ENCODE measurements at places on chromosomes 5 and 9.

DNA sequence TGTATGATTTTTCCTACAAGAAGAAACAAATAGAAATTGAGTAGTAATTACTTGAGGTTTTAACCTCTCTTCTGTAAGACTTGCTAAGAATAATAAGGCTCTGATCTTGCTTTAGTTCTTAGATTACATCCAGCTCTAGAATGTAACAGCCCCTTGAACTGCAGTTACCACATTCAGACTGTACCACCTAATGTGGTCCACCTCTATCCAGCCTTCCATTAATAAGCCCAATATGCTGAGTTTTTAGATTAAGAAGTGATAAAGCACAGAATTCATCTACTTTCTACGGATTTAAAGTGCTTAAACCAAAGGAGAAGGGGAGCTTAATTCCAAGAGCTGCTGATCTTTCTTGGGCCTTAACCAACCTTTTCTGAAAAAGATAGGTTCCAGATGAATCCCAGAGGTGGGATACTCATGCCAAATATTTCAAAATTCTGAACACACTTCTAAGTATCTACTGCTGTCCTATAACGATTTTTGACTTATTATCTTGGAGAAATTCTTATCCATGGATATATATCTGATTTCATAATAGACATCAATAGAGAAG is 131.5 kb downstream of the ZNF608 start:
- no peak for DNase-seq

GRCh38 chr5:173972607-173972924 is 16.4 kb upstream of the C5orf47 start:
- DNase-seq, result no peak

DNA sequence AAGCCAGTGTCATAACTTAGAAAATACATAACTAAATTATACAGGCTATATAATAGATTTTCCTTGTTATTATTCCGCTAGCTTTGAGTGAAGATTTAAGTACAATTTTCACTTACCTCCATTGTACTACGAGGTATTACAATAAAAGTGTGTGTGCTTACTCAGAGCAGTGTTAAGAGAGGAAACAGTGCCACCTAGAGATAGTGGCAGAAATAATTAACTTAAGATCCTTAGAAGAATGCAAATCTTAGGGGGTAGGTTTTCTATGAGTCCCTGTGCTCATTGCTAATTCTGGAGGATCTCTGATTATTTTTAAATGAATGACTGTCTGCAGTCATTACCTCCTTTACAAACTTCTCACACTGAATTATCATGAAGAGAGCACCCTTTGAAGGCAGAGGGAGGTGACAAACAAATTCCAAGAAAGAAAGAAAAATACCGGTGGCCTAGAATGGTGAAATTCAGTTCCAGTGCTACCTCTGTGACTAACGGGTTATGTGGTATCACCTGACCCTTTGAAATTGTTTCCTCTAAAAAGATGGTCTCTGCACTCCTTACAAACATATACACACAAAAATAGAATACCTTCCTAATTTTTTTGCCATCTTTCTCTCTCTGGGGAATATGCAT is 379.8 kb downstream of the TRIM36 start:
- no peak for DNase-seq

DNA sequence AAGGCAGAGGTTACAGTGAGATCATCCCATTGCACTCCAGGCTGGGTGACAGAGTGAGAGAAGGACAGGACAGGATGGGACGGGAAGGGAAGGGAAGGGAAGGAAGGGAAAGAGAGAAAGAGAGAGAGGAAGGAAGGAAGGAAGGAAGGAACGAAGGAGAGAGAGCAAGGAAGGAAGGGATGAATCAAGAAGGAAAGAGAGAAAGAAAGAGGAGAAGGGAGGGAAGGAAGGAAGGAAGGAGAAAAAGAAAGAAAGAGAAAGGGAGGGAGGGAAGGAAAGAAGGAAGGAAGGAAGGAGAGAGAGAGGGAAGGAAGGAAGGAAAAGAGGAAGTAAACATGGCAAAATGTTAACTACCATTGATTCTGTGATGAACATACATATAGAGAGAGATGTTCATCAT is 28.8 kb downstream of the SGTB start:
- no peak for DNase-seq

GRCh38 chr9:19133549-19134345 is 6.5 kb upstream of the PLIN2 start:
- DNase-seq, result no peak

DNA sequence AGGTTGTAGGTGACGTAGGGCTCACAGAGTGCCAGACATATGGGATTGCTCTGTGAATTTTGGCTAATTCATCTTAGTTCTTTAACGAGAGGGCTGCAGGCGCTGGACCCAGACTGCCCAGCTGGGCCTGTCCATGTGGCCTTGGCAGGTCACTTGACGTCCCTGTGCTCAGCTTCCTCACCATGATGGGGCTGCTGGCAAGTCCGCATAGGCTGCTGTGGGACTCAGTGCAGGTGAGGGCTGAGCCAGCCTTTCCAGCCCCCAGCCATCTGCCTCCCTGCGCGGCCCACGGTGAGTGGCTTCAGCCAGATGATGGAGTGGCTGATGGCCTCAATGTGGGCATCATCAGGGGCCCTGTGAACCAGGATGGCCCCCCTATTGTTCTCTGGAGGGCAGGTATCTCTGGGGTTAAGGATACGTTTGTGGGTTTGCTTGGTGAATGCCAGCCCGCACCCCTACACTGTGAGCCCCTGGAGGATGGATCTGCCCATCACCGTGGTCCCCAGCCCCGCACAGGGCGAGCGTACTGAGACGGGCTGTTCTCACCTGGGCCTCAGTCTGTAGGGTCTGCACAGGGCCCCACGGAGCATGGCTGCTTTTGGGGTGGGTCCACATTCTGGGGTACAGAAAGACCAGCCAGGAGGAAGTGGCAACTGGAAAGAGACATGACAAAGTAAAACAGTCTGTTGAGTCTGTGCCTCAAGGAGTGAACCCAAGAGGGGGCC is 3.7 kb downstream of the CARD19 start:
- no peak for DNase-seq

- DNase-seq, result no peak
Measured at GRCh38 chr9:73141282-73141681, 10.4 kb upstream of the ANXA1 start.

GRCh38 chr9:92657296-92658094 is 12.4 kb downstream of the IPPK start:
- no peak for DNase-seq

DNA sequence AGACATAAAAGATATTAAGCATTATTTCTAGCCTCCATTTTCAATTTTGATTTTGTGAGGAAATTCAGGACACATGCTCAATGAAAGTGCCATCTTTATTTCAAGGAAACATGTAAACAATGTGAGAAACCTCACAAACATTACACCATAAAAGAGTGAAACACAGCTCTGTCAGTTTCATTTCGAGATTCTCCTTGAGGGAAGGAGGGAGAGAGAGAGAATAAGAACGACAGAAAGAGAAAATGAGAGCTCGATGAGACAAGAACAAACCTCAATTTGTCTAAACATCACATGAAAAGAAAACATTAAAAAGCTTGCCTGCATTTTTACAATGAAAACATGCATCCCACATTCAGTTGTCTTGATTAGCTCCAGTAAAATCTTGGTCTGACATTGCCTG is 553.5 kb upstream of the MEF2C start:
- no peak for DNase-seq

GRCh38 chr5:152739916-152740315 is 334.8 kb upstream of the NMUR2 start:
- no peak for DNase-seq

- DNase-seq, result no peak
Measured at GRCh38 chr5:12141496-12141895, 237.2 kb upstream of the CTNND2 start.

GRCh38 chr9:109806506-109807115 is 26.6 kb downstream of the PALM2AKAP2 start:
- DNase-seq, result no peak

GRCh38 chr9:97480749-97481148 is 20.7 kb upstream of the TMOD1 start:
- DNase-seq, result no peak

- no peak for DNase-seq
Measured at GRCh38 chr9:25310961-25311360, 367.3 kb downstream of the TUSC1 start.

DNA sequence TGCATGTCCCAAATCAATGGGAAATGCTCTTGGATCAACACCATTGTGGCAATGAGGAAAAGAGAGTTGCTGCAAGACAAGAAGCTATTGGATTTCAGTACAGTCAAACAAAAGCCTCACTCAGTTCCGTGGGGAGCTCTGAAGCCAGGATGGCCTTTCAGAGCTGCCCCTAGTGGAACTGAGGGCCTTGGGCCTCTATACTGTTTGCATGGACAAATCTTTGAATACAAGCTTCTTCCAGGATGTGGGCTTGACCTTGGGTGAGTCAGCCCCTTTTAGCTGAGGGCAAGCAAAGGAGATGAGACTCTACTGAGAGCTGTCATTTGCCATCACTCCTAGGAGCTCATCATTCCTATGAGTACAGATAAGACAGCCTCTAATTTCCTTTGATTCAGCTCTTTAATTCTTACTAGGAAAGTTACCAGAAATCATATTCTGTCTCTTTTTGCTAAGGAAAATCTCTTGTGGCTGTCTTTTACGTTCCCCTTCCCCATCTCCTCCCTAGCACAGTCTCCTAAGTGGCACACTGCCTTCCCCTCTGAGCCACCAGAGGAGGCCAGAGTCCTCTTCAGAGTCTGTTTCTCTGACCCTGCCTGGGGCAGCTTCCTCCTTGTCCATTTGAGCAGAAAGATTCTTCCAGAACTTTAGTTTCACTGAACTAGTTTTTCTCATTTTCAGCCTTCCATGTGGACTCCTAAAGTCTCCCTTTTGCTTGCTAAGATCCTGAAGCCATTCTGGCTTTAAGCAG is 168.8 kb upstream of the POC5 start:
- DNase-seq, result no peak

- DNase-seq, result peak; percentile 31
Measured at GRCh38 chr9:5587024-5587423, 41.9 kb upstream of the RIC1 start.

DNA sequence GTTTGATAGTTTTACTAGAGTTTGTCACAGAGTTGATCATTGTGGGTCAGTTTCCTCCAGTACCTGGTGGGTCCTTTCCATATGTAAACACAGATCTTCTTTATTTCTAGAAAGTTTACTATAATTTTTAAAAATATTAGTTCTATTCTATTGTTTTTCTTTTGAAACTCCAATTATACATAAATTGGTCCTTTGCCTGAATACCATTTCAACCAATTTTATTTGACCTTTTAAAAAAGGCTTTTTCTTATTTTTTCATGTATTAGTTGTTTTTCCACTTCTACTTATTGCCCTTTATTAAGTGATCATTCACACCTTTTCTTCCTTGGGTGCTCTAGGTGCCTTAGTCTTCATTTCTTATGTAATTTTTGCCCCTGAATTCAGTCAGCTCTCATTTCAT is 33.0 kb upstream of the MUSK start:
- DNase-seq, result no peak

- DNase-seq, result no peak
Measured at GRCh38 chr5:10600626-10601245, 36.9 kb downstream of the ANKRD33B start.

- no peak for DNase-seq
Measured at GRCh38 chr9:135519179-135519971, 1.9 kb upstream of the LCN1 start.

DNA sequence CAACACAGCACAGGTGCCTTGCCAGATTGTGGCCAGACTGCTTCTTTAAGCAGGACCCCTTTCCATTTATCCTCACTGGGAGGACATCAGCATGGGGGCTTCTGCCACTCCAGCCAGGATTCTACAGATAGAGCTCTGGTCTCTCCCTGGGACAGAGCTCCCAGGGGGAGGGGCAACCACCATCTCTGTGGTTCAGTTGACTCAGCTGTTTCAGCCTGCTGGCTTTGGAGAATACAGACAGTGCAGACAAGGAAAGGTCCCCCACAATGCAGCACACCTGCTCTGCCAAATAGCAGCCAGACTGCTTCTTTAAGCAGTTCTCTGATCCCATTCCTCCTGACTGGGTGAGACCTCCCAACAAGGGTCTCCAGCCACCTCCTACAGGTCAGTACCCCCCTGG is 132.8 kb downstream of the OR2K2 start:
- no peak for DNase-seq

DNA sequence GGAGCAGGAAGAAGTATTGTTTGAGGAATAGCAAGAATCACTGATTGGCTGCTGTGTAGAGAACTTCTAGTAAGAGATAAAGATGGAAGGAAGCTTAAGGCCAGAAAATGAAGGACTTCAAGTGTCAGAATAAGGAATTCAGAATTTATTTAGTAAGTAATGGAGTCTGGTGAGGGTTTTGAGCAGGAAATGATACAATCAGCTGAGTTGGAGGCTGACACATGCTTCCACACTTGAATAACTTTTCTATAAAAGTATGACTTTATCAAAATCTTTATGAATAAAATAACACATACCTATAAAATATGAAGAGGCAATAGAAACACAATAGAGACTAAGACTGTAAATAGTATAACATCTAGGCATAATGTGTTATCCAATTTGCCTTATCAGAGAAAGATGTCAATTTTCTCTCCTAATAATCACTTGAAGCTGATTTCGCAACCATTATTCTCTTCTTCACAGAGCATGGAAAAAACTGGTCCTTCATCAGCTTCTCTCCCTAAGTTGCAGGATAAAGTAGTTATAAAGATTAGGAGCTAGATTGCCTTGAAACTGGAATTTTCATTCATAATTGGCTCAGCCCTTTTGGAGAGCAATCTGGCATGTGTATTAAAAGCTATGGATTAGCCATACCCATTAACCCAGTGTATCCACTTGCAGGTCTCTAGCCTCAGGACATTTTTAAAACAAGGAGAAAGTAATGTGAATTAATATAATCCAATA is 143.4 kb downstream of the ZNF608 start:
- no peak for DNase-seq

DNA sequence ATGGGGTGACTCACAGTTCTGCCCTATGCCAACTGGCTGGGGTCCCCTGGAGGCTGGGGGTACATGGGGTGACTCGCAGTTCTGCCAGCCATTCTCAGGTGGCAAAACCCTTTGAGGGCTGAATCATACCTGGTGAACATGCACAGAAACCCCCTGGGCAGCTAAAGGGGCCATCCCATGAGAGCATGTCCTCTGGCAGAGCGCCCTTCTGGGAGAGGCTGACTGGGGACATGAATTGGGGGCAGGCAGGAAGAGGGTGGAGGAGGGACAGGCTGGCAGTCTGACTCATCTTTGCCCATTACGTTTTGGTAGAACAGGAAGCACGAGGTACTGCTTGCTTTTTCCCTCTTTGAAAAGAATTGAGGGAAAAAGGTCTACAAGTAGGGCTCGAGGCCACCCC is 16.7 kb downstream of the TRAF1 start:
- DNase-seq, result no peak

- DNase-seq, result no peak
Measured at GRCh38 chr5:125411744-125412560, 665.5 kb upstream of the ZNF608 start.

GRCh38 chr5:29114331-29114768 is 2076.0 kb upstream of the CDH9 start:
- no peak for DNase-seq

GRCh38 chr9:104092192-104092591 is 1.9 kb upstream of the SMC2 start:
- DNase-seq, result no peak

DNA sequence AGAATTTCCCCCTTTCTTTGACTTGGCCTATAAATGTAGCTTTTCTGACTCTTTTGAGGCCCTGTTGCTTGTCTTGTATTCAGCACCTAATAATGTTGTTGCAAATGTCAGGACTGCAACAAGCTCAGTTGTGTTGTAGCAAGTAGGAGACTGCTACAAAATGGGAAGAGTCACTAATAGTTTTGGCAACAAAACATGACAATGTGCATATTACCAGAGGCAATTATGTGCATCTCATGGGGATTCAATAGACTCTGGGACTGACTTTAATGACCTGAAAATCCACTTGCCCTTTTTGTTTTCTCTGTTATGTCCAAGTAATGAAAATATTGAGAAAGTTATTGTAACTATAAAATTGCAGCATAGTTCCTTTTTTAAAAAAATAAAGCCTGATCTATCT is 368.4 kb downstream of the OSTF1 start:
- no peak for DNase-seq
